ENCODE measurements at places on chromosomes 12 and 14.

DNA sequence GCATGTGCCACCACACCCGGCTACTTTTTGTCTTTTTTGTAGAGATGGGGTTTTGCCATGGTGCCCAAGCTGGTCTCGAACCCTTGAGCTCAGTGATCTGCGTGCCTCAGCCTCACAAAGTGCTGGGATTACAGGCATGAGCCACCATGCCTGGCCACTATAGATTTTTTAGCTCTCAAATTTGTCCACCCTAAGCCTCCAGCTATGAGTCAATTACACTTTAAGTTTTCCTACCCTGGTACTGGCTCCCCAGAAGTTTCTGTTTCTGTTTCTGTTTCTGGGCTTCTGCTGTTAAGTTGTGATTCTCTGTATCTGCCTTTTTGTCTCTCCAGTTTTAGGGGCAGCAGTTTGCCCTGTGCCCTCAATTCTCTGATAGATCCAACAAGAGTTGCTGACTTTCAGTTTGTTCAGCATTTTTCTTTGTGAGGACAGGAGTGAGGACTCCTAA is 4.4 kb upstream of the TINF2 start:
- no peak for DNase-seq

DNA sequence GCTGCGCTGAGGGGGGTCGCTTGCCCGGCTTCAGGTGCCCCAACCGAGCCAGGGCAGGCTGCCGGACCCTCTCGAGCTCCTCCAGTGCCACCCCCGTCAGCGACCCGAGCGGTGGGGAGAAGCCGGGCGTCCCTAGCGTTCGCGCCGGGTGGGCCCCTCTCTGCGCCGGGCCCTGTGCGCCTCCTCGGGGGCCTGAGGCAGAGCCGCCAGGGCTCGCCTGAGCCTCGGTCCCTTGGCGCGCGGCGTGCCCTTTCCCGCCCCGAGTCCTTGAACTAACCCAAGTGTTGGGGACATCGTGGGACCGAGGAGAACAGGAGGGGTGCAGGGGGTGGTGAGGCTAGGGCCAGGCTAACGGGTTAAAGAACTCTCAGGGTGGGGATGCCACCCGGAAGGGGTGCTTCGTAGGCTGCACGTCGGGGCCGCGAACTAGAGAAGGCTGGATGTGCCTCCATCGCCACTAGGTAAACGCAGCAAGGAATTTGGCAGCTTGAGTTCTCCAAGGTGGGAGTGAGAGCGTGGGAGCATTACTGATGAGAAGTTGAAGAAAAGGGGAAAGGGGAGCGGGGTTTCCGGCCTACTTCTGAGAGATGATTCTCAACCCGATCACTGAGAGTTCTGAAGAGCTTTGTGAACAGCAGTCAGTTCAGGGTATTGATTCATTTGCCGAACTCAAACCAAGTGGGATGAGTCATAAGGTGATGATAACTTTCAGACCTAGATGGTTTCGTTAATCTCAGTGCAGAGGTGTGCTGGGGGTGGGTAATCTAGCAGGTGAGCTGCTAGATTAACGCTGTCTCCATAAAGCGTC is 618 bp downstream of the RNF34 start:
- DNase-seq = peak; percentile 20

- DNase-seq = no peak
Measured at GRCh38 chr14:87325741-87326140, 667.2 kb downstream of the GALC start.

- DNase-seq = no peak
Measured at GRCh38 chr14:77259025-77259715, 11.8 kb downstream of the NGB start.

DNA sequence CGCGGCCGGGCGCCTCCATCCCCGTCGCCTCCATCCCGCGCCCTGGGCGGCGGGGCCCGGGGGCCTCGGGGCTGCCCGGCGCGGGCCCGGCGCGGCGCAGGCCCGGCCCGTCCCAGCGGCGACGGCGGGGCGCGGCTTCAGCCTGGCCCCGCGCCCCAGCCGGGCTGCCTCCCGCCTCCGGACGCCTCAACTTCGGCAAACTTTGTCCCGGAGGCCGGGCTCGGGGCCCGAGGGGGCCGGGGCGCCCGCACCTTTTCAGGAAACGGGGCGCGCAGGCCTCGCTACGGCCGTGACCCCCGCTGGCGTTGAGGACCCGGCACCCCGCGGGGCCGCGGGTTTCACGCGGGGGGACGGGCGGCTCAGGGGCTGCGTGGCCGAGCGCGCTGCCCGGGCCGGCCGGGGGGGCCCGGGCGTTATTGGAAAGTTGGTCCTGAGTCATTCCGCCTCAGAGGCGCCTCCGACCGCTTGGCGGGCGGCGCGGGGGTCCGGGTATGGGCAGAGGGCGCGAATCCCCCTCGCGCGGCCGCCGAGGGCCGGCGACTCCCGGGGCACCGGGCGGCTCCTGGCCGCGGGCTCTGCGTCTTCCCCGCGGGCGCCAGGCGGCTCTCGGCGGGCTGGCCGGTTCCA is 575 bp downstream of the TRAF3 start:
- peak; percentile 25 for DNase-seq

- DNase-seq = no peak
Measured at GRCh38 chr12:130162267-130162666, at the start of gene FZD10. Gene FZD10, plus strand, starts transcription at chr12:130162464. Its CDS starts 479 bp downstream, at chr12:130162943.

DNA sequence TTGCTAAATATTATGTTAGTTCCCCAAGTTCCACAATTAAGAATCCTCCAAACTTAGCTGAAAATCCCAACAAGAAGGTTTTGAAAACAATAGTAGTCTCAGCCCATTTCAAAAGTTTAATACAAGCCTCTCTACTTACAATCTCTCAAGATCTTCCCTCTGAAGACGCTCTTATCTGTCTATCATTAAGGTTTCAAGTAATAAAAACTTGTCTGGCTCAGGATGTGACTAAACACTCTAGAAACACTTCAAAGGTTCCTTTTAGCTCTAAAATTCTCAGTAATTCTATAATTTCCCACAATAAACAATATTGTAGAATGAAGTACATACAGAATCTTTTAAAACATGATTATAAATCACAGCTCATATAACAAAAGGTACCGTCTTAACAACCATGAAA is 16.3 kb downstream of the YAF2 start:
- no peak for DNase-seq

DNA sequence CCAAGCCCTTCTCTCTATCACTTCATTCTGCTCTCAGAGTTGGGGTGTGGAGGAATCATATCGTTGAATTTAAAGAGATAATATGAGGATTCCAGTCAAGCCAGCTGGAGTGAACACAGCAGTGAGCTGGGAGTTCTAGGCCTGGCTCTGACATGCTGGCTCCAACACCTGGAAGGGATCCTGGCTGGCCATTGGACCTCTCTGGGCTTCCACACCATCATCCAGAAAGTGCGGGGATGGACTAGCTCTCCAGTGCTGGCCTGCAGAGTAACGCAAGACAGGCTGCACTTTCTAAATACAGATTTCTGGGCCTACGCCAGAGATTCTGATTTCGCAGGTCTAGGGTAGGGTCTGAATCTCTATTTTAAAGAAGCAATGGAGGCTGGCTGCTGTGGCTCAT is 34.8 kb upstream of the HDAC7 start:
- no peak for DNase-seq

GRCh38 chr14:78959674-78960264 is 789.6 kb downstream of the NRXN3 start:
- peak; percentile 44 for DNase-seq

GRCh38 chr12:77606348-77606747 is 224.3 kb upstream of the NAV3 start:
- no peak for DNase-seq

- DNase-seq = peak; percentile 74
Measured at GRCh38 chr14:68271913-68272391, 452.4 kb downstream of the RAD51B start.

GRCh38 chr12:93059925-93060665 is 131.0 kb upstream of the EEA1 start:
- DNase-seq = peak; percentile 60

- DNase-seq = no peak
Measured at GRCh38 chr12:109948368-109948767, 47.8 kb downstream of the GIT2 start.

DNA sequence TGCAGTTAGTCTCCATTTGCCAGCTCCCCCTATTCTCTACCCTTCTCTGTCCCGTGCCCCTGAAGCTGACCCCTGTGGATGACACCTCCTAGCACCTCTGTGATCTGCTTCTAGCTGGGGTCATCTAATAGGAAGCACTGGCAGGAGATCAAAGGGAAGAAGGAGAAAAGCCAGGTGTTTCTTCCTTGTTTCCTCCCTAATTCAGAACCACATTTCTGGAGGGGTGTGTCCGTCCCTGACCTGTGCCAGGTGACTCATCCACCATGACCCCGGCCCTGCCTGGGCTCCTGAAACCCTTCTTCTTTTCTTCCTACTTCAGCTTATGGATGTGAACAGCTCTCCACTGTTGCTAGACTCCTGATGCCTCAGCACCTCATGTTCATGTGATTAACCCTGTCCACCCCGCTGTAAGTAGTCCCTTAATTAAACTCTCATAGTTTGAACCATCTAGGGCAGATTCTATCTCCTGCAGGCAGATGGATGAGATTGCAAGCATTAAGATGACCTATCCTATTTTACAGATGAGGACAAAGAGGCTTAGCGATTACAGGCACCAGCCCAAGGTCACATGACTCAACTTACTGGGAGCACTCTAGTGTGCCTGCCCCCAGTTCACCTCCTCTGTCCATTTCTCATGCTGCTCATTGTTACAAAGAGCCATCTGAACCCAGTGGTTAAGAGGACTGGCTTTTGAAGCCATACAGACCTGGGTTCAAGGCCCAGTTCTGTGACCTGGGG is 770.5 kb downstream of the MED13L start:
- no peak for DNase-seq

DNA sequence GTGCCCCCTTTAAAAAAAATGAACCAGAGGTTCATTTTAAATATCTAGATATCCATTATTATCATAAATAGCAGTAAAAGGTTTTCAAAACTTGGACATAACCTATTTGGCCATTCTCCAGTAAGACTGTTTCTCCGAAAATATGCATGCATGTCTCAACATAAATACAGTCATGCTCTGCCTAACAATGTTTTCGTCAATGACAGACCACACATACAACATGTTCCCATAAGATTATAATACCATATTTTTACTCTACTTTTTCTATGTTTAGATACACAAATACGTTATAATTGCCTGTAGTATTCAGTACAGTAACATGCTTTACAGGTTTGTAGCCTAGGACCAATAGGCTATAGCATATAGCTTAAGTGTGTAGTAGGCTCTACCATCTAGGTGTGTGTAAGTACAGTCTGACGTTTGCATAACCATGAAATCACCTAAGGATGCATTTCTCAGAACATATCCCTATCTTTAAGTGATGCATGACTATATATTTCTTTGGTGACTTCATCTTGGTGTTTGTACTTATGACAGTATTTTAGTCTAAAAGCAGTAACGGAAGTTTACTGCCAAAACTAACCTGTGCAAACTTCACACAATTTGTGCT is 3.2 kb downstream of the TMEM19 start:
- no peak for DNase-seq

GRCh38 chr12:100798286-100799160 is 3.9 kb downstream of the ANO4 start:
- DNase-seq = no peak

- DNase-seq = no peak
Measured at GRCh38 chr14:21201732-21202462, 46.0 kb upstream of the OR5AU1 start.

DNA sequence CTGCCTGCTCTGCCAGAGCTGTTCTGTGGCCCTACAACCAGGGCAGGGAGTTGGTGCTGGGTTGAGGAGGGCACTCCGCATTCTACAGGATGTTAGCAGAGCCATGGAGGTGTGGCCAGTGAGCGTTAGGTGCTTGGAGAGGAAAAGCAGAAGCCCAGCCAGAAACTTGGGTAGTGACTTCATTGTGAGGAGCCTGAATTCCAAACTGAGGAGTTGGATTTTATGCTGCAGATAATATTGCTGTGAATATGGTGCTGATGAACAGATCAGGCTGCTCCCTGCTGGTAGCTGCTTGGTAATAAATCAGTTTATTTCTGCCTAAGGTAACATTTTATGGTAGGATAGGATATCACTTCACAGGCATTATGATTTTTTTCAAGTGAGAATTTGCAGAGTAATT is 7.1 kb upstream of the CCDC175 start:
- peak; percentile 24 for DNase-seq

- DNase-seq = no peak
Measured at GRCh38 chr12:81718616-81719015, 40.5 kb downstream of the PPFIA2 start.

DNA sequence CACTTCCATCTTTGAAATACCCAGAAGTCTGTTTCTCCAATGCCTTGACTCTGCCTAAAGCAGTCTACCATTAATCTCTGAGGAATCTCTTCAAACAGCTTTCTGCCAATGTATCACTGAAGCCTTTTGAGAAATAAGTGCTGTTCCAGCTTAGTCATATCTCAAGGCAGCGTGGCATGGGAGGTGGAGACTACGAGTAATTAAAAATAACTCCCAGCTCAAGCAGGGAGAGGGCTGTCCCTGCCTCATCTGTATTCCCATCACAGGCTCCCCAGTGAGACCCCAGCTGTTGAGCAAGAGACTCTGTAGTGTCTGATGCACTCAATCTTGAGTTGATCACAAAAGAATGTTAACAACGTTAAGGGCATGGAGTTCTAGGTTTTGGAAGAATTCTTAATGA is 700.6 kb downstream of the DIO2 start:
- DNase-seq = no peak

DNA sequence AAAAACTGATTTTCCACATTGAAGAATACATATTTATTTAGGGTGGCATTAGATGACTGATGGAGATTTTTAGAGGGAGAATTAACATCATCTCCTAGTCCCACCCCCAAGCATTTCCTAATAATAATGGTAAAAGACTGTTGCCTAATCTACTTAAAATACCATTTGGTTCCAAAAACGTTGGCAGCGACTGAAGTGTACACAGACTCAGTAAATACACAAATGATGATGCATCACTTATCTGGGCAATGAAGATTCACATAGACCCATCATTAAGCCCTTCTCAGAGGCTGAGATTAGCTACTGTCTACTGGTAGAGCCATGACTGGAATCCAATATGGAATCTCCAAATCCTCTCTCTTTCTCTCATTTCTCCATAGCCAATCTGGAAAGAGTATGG is 18.2 kb downstream of the RTN1 start:
- no peak for DNase-seq

DNA sequence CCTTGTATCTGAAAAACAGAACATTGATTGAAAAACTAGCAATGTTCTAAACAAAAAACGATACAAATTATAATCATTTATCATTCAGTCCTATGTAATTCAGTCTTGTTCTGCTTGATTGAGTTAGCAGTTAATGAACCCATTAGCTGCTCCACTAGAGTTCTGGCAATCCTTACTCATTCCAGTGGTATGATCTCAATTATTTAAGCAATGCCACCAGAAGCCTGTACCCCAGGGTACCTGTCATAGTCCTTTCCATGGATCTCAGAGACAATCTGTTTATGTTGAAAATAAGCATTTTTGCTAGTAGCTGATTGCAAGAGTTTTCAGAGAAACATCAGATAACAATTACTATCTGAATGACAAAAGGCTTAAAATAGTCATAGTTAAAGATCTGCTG is 115.9 kb downstream of the UNC79 start:
- no peak for DNase-seq

GRCh38 chr12:5578775-5579174 is 146.9 kb downstream of the NTF3 start:
- no peak for DNase-seq

GRCh38 chr14:103195828-103196615 is 72.8 kb downstream of the TNFAIP2 start:
- no peak for DNase-seq

- DNase-seq = peak; percentile 50
Measured at GRCh38 chr12:14614704-14615121, 47.0 kb upstream of the PLBD1 start.
